T follicular helper cell (primary cell): ENCODE measurements at places on chromosomes 5 and 9.
A peak's percentile ranks its signal among the peaks of the same experiment; 100 is the strongest.

- DNase-seq: no peak
Measured at GRCh38 chr5:149761461-149761860, 31.4 kb downstream of the PPARGC1B start.

GRCh38 chr5:173283318-173284288, 44.6 kb downstream of the STC2 start:
- DNase-seq: peak; percentile 49

GRCh38 chr5:39465097-39465496, 40.3 kb upstream of the DAB2 start:
- no peak for DNase-seq

GRCh38 chr9:5899292-5899691, 8.6 kb downstream of the MLANA start:
- DNase-seq: no peak

GRCh38 chr9:129929496-129930125, 94.4 kb downstream of the USP20 start:
- no peak for DNase-seq

DNA sequence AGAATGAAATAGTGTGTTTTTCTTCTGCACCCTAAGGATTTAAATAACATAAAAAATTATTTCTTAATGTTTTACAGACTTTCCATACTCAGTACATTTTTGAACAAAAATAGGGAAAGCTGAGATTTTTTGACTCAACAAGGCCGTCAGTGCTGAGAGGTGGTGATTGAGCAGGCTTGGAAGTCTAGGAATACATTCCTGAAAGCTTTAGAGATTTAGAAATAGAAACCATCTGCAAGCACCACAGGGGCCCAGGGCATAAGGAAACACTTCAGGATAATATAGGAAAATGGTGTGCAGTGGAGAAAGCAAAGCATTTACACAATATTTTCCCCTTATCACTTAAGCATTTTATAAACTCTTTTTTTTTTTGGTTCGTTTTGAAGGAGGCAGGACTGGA, 5.2 kb downstream of the BASP1 start:
- no peak for DNase-seq

GRCh38 chr5:179312557-179313235, 32.6 kb downstream of the ADAMTS2 start:
- no peak for DNase-seq

- no peak for DNase-seq
Measured at GRCh38 chr5:89308606-89309040, 425.6 kb upstream of the MEF2C start.

- DNase-seq: no peak
Measured at GRCh38 chr5:159667286-159667685, 249.0 kb upstream of the ADRA1B start.

DNA sequence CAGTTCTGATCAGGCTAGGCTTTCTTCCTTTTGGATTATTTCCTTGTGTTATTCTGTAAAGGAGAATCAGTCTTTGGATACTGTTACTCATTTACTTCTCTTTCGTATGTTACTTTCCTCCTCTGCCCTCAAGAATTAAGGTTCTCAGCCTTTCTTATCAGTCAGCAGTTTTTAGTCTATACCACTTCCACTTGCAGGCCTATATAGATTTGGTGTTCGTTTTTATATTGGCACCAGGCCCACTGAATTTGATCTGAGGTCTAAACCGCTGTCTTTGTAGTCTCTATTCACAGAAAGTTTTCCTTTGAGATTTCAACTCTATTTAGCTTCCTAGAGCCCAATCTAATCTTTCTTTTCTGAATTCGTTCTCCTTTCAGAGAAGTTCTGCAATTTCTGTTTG, 62.8 kb downstream of the ERBIN start:
- no peak for DNase-seq

DNA sequence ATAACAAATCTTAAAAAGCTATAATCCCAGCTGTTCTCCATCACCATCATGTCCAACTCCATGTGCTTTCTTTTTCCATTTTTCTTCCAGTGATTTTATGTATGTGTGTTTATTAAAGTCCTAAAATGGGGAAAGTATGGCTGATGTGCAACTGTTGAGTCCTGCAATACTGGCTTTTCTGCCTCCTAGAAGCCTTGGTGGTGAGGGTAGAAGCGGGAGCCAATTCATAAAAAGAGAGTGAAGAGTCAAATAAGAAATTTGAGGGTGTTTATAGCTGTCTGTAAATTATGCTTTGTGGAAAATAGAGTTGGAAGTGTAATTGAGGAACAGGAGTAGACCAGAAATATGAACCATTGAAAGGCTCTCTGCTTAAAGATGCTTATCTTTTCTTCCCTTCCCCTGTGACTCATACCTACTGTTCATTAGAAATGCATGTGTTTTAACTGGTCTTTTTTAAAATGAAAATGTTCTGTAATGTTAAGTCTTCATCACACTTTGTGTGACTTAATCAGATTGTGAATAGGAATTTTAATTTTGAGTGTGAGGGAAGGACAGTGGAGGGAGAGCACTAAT, 80.1 kb downstream of the ZCCHC7 start:
- DNase-seq: no peak

DNA sequence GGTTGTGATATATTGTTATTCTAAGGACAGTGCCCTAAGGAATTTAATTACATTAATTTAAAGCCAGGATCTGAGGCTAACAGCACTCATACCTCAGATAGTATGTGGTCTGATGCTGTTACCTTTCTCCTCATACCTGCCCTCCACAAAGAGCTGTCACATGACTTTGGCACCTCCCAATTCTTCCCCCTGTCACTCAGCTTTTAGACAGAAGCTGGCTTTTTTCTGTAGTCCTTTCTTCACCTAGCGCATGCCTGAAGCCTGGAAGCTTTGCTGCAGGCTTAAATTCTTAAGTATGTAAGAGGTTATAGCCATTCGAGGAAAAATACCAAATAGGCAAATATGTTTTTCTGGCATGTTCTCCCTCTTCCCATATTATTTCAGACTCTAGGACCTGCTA, 61.0 kb upstream of the ADAMTS19 start:
- DNase-seq: no peak

- no peak for DNase-seq
Measured at GRCh38 chr5:36950586-36951457, 74.3 kb downstream of the NIPBL start.

GRCh38 chr5:154714266-154714986, 40.8 kb upstream of the LARP1 start:
- DNase-seq: no peak
